ENCODE measurements at places on chromosomes 3 and 15.

GRCh38 chr3:151775314-151776258 is 38.3 kb upstream of the AADAC start:
- DNase-seq, result no peak

- DNase-seq, result no peak
Measured at GRCh38 chr15:49888323-49888693, 230.7 kb downstream of the ATP8B4 start.

- no peak for DNase-seq
Measured at GRCh38 chr15:51335087-51335486, 3.3 kb downstream of the CYP19A1 start.

DNA sequence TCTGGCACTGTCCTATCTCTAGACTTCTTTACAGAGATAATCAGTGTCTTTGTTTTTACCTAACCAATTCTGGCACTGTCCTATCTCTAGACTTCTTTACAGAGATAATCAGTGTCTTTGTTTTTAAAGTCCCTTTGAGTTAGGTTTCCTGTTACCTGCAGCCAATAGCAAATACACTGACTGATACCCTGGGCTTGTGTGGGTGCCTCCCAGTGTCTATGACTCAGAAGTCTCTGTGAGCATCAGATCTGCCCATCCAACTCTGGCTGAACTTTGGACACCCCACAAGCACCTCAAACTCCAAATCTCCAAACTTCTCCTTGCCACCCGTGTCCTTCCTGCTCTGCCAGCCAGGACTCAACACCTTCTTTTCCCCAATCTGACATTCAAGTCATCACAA is 30.4 kb downstream of the SLC41A3 start:
- peak; percentile 41 for DNase-seq
